ENCODE measurements at places on chromosomes 12 and 14. TPM values are rescaled to one million over a fixed set of nuclear protein-coding genes. Genes with fewer than 3 reads are reported as not detected.

DNA sequence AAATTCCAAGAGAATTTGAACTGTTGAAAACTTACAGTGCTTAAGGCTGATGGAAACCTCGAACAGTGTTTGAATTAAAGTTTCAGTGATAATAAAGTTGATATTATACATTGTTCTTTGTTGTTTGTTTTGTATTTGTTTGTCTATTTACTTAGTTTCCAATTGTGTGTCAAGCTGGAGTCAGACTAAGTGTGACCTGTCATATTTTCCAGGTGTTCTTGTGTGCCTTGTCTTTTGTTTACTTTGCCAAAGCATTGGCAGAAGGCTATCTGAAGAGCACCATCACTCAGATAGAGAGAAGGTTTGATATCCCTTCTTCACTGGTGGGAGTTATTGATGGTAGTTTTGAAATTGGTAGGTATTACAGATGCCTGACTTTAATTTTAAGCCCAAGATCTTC is 6.0 kb downstream of the SLCO1C1 start:
- no peak overlapping the region for H3K4me3 ChIP-seq
- no peaks in the 10 kb centered on the region for H3K27me3 ChIP-seq
- no peaks in the 10 kb centered on the region for H3K36me3 ChIP-seq
- H3K4me1 ChIP-seq, result no peaks in the 10 kb centered on the region
- no peak overlapping the region for H3K27ac ChIP-seq

DNA sequence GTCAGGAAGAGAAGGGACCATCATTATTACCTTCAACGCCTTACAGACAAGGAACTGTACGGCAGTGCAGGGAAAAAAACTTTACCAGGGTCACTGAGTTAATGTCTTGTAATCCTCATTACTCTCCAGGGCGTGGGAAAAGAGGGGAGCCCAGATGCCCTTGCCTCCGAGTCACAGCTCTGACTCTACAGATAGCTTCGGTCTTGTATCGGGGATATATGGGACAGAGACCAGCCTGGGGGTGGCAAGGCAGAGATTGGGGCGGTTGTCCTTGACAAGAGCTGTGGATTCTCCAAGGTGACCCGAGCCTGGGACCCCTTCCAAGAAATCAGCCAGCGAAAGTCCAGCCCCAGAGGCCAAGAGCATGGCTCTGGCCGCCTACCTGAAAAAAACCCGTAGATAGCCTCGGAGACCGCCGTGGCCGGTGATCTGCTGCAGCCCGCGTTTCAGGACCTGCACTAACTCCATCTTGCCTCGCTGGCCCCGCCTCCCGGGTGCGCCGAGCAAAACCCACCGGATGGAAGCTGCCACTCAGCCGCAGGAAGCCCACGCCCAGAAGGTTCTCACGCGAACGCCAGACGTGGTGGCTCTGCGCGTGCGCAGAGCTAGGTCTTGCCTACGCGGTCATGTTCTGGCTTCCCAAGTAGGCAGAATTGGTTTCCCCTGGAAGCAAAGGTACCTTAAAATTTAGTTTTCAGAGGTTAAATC is at the start of gene NDUFA12:
TSS of gene NDUFA12 (minus strand) at position 485 of the 708 bp plus-strand sequence. CDS start at position 468, 17 bp downstream.
- H3K4me3 ChIP-seq, result peak within 1 kb of the TSS; percentile 79
- no peaks in the 10 kb centered on the region for H3K27me3 ChIP-seq
- peak; percentile 97 for DNase-seq
- H3K36me3 ChIP-seq, result no peaks in the 10 kb centered on the region
- no peaks in the 10 kb centered on the region for H3K4me1 ChIP-seq

DNA sequence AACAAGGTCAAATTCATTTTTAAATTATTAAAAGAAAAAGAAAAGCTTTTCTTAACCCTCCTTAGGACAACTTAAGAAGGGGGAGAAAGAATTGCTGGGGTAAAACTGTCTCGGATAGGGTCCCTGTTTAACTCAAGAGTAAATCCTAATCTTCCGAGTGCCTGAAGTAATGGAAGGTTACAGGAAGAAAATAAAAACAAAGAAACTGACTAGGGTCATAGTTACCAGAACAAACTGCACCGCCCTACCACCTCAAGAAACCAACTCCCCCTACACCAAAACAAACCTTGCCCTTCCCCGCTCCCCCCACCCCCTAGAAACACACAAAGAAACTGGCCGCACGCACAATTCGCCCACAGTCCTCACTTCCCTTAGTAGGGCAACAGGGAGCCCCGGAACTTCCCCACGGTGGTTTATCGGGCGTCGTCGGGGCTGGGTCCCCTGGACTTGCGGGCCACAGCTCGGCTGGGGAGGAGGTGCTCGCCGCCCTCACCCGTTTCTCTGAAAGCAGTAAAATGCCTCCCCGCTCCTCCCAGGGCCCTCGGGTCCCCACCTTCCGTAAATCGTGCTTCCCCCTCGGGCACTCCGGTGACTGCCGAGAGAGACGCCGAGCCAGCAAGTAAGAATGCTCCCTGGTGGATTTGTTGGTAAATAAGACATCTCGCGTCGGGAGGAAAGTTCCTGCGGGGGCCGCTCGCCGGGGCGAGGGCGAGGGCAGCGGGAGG is 2.4 kb downstream of the SINHCAF start:
- peak; percentile 77 for DNase-seq
- peak overlapping the region; percentile 90 for H3K27ac ChIP-seq
- H3K4me3 ChIP-seq, result peak overlapping the region; percentile 71
- H3K4me1 ChIP-seq, result peaks cover 23% of the 10 kb centered on the region

- no peaks in the 10 kb centered on the region for H3K27me3 ChIP-seq
- no peak for DNase-seq
- no peaks in the 10 kb centered on the region for H3K4me1 ChIP-seq
- no peaks in the 10 kb centered on the region for H3K36me3 ChIP-seq
Observed at GRCh38 chr12:59158066-59158465, 237.8 kb upstream of the LRIG3 start.

DNA sequence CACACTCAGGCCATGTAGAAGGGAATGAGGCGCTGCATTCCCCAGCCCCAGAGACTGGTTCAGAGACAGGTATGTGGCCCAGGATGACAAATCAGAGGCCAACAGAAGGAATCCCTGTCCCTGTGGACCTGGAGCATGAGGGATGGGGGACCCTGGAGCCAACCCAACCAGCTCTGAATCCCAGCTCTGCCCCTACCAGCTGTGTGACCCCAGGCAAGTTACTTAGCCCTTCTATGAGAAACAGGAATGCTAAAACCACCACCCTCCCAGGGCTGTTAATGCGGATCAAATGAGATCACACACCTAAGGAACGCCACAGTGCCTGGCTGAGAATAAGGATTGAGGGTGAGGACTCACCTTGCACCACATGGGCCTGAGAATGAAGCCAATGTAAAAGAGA is 15.6 kb downstream of the ITPK1 start:
- no peak overlapping the region for H3K4me3 ChIP-seq
- H3K4me1 ChIP-seq, result peaks cover 69% of the 10 kb centered on the region
- peak overlapping the region; percentile 33 for H3K27ac ChIP-seq
- H3K27me3 ChIP-seq, result no peaks in the 10 kb centered on the region
- no peak for DNase-seq

- H3K4me3 ChIP-seq, result no peak overlapping the region
- no peaks in the 10 kb centered on the region for H3K36me3 ChIP-seq
- no peaks in the 10 kb centered on the region for H3K27me3 ChIP-seq
- H3K4me1 ChIP-seq, result no peaks in the 10 kb centered on the region
- H3K27ac ChIP-seq, result no peak overlapping the region
- no peak for DNase-seq
Observed at GRCh38 chr14:94921456-94921855, 151.5 kb upstream of the GSC start.

GRCh38 chr12:58443273-58443980 is 476.9 kb downstream of the LRIG3 start:
- H3K36me3 ChIP-seq, result no peaks in the 10 kb centered on the region
- H3K27me3 ChIP-seq, result no peaks in the 10 kb centered on the region
- H3K4me3 ChIP-seq, result no peak overlapping the region
- no peak for DNase-seq

GRCh38 chr12:108327621-108328344 is 11.3 kb downstream of the CMKLR1 start:
- H3K36me3 ChIP-seq, result no peaks in the 10 kb centered on the region
- no peak overlapping the region for H3K4me3 ChIP-seq
- peak overlapping the region; percentile 14 for H3K27ac ChIP-seq
- no peaks in the 10 kb centered on the region for H3K27me3 ChIP-seq
- no peaks in the 10 kb centered on the region for H3K4me1 ChIP-seq

DNA sequence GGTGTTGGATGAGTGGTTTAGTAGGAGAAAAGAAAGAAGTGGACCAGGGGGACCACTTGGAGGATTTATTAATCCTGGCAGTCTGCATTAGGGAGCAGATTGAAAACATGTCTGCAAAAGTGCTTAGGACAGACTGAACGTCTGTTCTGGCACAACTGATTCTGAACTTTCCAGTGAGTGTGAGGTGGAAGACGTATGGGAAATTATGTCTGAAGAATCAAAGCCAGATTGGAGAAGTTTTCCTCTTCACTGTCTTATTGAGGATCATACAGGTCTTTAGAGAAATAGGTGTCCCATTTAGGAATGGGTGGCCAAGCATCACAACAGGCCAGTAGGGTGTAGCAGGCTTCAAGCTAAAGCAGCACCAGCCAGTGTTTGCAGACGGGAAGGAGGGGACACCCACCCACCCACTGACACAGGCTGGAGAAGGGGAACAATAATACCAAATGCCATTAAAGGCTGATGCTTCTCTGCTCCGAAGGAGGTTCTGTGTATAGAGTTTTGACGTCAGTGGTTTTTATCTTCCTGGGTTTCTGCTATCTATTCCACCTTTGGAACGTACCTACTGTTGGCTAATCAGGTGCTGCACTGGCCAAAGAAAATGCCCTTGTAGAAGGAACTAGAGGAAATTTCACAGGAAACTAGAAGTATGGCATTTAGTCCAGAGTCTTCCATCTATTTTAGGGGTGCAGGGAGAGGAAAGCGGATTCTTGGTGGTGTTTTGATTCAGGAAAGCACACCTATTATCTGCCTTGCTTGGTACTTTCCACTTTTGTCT is 1.8 kb downstream of the SRRM4 start:
- H3K36me3 ChIP-seq, result no peaks in the 10 kb centered on the region
- H3K4me3 ChIP-seq, result no peak overlapping the region
- H3K27me3 ChIP-seq, result peaks cover 60% of the 10 kb centered on the region
- no peak for DNase-seq
- no peak overlapping the region for H3K27ac ChIP-seq
- peaks cover 21% of the 10 kb centered on the region for H3K4me1 ChIP-seq

DNA sequence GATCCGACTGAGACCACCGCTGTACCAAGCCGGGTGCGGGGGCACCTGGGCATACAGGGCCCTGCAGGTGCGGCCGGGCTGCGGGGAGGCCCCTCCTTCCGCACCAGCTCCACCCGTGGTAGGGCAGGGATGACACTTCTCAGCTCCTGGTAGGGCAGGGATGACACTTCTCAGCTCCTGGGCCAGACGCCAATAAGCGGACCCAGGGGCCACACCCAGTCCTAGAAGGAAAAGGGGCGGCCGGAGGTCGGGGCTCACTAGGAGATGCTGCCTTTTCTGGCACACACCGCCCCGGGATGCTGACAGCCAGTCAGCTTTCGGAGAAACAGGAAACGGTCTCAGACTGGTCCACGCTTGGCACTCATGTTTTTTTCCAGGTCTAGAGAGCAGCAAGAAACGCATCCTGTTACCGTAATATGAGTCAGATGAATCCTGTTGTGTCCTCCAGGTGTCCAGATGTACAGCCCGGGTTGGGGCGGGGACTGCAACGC is 34.8 kb downstream of the NFKBIA start:
- no peak for DNase-seq
- H3K36me3 ChIP-seq, result no peaks in the 10 kb centered on the region
- H3K4me1 ChIP-seq, result no peaks in the 10 kb centered on the region
- no peaks in the 10 kb centered on the region for H3K27me3 ChIP-seq
- no peak overlapping the region for H3K4me3 ChIP-seq

DNA sequence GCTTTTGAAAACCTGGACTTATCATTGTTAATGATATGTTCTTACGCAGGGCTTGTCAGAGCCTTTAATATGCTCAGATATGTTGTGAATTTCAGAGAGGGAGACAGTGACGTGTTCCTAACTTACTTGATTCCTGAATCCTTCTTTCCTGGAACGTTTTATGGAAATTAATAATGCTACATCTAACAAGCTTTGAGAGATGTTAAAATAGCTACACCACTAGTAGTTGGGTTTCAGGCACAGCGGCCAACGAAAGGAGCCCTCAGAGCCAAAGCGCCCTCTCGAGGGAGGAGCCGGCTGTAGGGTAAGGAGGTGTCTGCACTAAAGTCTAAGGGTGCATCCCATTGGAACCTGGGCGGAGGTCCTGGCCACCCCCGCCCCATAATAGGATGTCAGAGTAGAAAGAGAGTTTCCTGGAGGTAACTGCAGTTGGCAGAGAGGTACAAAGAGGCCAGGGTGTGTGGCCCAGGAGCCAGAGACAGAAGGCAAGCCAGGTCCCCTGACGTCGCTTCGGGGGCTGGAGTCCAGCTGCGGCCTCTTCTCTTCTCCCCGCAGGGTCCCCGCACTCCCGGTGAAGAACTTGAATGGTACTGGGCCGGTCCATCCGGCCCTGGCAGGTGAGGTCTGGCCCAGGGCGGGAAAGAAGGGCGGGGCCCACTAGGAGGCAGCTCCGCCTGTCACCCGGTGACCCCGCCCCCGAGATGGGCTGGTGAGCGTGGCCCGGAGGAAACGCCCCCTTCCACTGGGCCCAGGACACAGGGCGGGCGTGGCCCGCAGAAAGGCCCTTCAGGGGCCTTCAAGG is 36.3 kb downstream of the DTX1 start:
- no peak for DNase-seq
- H3K27me3 ChIP-seq, result peaks cover 6% of the 10 kb centered on the region
- no peaks in the 10 kb centered on the region for H3K36me3 ChIP-seq
- H3K27ac ChIP-seq, result no peak overlapping the region
- peaks cover 9% of the 10 kb centered on the region for H3K4me1 ChIP-seq

DNA sequence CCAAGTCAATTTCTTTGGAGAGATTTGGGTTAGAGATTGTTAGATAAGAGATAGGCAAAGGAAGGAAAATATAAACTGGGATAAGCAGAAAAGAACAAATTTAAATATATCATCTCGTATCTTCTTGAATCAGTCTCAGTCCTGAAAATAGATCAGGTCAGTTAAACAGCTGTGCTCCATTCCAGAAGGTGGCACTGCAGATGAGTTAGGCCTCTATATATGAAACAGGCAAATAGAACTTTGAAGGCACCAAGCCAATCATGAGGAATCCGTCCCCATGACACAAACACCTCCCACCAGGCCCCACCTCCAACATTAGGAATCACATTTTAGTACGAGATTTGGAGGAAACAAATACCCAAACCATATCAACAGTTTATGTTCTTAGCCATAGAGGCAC is 605.5 kb upstream of the USP15 start:
- no peaks in the 10 kb centered on the region for H3K36me3 ChIP-seq
- no peak for DNase-seq
- H3K27me3 ChIP-seq, result no peaks in the 10 kb centered on the region
- no peak overlapping the region for H3K27ac ChIP-seq
- no peaks in the 10 kb centered on the region for H3K4me1 ChIP-seq

The TMTC3 gene
- 21.4 TPM for total RNA-seq

The TM9SF1 gene
- 33.5 TPM for total RNA-seq

The CLEC4C gene
- total RNA-seq, result not detected

The EPYC gene
- total RNA-seq, result not detected

The NOS1 gene
- total RNA-seq, result 12.6 TPM

The OR6C6 gene
- not detected for total RNA-seq

The SLC4A8 gene
- total RNA-seq, result 0.16 TPM

The CBLN3 gene
- 2.1 TPM for total RNA-seq

The E2F7 gene
- not detected for total RNA-seq

The MANSC4 gene
- total RNA-seq, result not detected

Measured in sigmoid colon (tissue), 7 donors.